Tibial nerve (tissue), 4 donors: ENCODE measurements at places on chromosomes 4 and X. TPM values are rescaled to one million over a fixed set of nuclear protein-coding genes. Genes with fewer than 3 reads are reported as not detected.

The CRLF2 gene
- not detected for total RNA-seq

The GRPEL1 gene
- total RNA-seq: 13.6 TPM

The NPY1R gene
- 4.8 TPM for total RNA-seq

The RAB9B gene
- total RNA-seq: 3.3 TPM

The HSFX4 gene
- not detected for total RNA-seq

The HTN3 gene
- not detected for total RNA-seq

The TENM3 gene
- total RNA-seq: 19.0 TPM

The OPRPN gene
- total RNA-seq: not detected

The SMIM10L2A gene
- total RNA-seq: 0.78 TPM

The JAKMIP1 gene
- total RNA-seq: 1.7 TPM

The AMBN gene
- not detected for total RNA-seq

The C4orf46 gene
- 2.2 TPM for total RNA-seq

The TMEM128 gene
- 28.5 TPM for total RNA-seq

The DACH2 gene
- total RNA-seq: 0.21 TPM

The SHOX gene
- 1.8 TPM for total RNA-seq

The DYNLT3 gene
- total RNA-seq: 33.3 TPM

The GC gene
- total RNA-seq: not detected

The AFF2 gene
- 17.0 TPM for total RNA-seq

The FDCSP gene
- total RNA-seq: not detected

The DTHD1 gene
- total RNA-seq: 0.60 TPM

The WAS gene
- 3.1 TPM for total RNA-seq

The MUC7 gene
- total RNA-seq: not detected

The RTL9 gene
- total RNA-seq: not detected

The GPRASP1 gene
- 14.4 TPM for total RNA-seq

The MAGEB10 gene
- not detected for total RNA-seq

The FRG2 gene
- not detected for total RNA-seq

The PRSS12 gene
- total RNA-seq: 0.90 TPM

The SAGE1 gene
- total RNA-seq: not detected

The C4orf51 gene
- total RNA-seq: not detected

The TMEM150C gene
- total RNA-seq: 18.8 TPM

The RHOXF1 gene
- not detected for total RNA-seq

The AGTR2 gene
- total RNA-seq: not detected

The GAGE12E gene
- not detected for total RNA-seq

The ATOH1 gene
- not detected for total RNA-seq

The TASL gene
- total RNA-seq: 0.39 TPM

The AKAP14 gene
- total RNA-seq: not detected

The RBM47 gene
- total RNA-seq: 93.9 TPM

The CCDC160 gene
- 2.1 TPM for total RNA-seq

The PAK3 gene
- 24.9 TPM for total RNA-seq

The UBQLN2 gene
- total RNA-seq: 23.2 TPM
